Uterus (tissue), 4 donors: ENCODE measurements at places on chromosomes 13 and 19. TPM values are rescaled to one million over a fixed set of nuclear protein-coding genes. Genes with fewer than 3 reads are reported as not detected.

The KIR3DL1 gene
- 0.14 TPM for total RNA-seq

The NOSIP gene
- 60.6 TPM for total RNA-seq

The C19orf33 gene
- total RNA-seq = 2.9 TPM

The RASIP1 gene
- 105 TPM for total RNA-seq

The ZNF490 gene
- 11.7 TPM for total RNA-seq

The APC2 gene
- total RNA-seq = 0.12 TPM

The ICAM4 gene
- not detected for total RNA-seq

The MAB21L1 gene
- not detected for total RNA-seq
